ENCODE measurements at places on chromosomes 5 and 9.

DNA sequence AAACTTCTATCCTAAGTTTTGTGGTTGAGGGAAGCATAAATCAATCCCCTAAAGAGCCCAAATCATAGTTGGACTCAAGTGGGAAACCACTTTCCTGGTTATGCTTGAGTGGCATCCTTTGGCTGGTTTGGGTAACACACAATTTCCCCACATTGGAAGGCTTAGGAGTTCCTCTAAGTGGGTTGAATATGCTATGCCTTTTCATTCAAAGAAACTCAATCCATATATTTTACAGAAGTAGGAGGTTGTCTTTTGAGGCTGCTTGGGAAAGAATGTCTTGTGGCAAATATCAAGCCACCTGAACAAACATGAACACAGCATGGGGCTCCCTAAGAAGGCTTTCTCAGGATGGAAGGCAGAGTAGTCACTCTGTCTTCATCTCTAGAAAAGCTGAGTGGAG is 121.1 kb downstream of the SPATA31D1 start:
- no peak for DNase-seq

- DNase-seq: no peak
Observed at GRCh38 chr5:169768416-169768815, 131.3 kb downstream of the DOCK2 start.

- peak; percentile 44 for DNase-seq
Observed at GRCh38 chr9:87685441-87685840, 40.5 kb upstream of the CTSL start.

DNA sequence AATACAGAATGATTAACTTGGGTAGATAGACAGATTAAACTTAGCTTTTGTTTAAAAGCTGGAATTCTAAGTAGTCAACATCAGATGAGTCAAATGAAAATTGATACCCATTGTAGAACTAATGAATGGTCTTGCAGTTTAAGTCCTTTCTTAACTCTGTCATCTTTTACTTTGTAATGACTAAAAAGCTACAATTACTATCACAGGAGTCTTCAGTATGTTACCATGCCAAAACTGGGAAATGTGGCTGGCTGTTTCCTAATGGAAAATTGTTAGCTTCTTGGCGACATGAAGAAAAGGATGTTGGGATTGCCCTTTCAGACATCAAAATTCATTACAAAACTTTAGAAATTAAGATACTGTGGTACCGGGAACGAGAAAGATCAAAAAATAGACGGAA is 20.2 kb upstream of the ANXA1 start:
- peak; percentile 17 for DNase-seq

DNA sequence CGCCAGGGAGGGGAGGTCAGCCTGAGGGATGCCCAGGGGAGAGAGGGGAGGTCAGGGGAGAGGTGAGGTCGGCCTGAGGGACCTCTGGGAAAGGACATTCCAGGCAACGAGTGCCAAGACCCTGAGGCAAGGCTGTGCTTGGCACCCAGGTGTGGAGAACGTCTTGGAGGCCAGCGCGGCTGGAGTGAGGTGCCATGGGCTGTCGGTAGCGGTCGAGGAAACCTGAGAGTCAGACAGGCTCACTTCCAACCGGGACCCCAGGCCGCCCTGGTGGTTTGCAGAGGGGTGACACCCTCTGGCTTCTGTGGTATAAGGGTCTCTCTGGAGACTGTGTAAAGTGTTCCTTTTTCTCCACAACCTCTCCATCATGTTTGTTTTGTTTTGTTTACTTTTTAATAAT is 82.9 kb downstream of the CACNA1B start:
- DNase-seq: no peak

DNA sequence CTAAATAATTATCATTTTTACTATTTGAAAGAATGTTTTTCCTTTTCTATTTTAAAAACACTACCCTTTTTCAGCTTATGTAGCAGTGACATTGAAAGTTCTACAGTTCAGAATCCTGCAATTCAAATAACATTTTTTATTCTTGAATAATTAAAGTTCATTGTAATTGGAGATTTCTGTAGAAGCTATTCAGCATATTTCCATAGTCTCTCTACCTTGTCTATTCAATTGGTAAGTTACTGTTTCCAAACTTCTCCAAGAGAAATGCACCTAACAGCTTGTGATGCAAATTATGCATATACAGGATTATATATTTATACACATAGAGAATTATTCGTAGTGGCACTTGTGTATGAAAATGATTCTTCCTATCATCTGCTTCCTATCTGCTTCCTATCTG is 149.7 kb upstream of the ARRDC3 start:
- DNase-seq: no peak

Measured in mesenchymal stem cell (in vitro differentiated cells and primary cell).